ENCODE measurements at places on chromosomes 11 and 22.

GRCh38 chr11:5992604-5993251 is 5.9 kb upstream of the OR52L1 start:
- DNase-seq = peak; percentile 55

GRCh38 chr11:30587269-30587812 is 1.2 kb upstream of the MPPED2 start:
- DNase-seq = no peak

DNA sequence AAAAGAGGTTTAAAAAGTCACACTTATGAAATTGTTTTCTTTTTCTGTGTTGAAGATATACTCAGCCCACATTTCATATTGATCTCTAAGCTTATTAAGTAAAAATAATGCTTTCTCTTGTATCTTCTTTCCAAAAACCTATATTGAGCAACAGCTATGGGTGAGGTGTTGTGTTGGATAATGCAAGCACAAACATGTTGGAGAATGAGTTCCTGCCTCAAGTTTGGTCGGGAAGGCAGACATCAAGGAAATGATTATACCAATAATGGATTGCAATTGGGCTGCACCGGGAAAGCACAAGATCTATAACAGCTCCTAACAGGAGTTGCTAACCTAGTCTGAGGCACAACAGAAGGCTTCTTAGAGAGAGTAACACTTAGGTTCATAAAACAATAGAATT is 308.9 kb upstream of the MPPED2 start:
- DNase-seq = no peak

- DNase-seq = no peak
Observed at GRCh38 chr11:88327061-88327460, 10.5 kb downstream of the CTSC start.

GRCh38 chr11:120717623-120718022 is 206.1 kb downstream of the GRIK4 start:
- no peak for DNase-seq

GRCh38 chr11:113202431-113202830 is 112.0 kb upstream of the TTC12 start:
- DNase-seq = no peak

GRCh38 chr11:11211186-11211585 is 141.9 kb downstream of the CSNK2A3 start:
- DNase-seq = no peak

Measured in HuH-7 (cell line).